ENCODE measurements at places on chromosomes 3 and 15. TPM values are rescaled to one million over a fixed set of nuclear protein-coding genes. Genes with fewer than 3 reads are reported as not detected.

DNA sequence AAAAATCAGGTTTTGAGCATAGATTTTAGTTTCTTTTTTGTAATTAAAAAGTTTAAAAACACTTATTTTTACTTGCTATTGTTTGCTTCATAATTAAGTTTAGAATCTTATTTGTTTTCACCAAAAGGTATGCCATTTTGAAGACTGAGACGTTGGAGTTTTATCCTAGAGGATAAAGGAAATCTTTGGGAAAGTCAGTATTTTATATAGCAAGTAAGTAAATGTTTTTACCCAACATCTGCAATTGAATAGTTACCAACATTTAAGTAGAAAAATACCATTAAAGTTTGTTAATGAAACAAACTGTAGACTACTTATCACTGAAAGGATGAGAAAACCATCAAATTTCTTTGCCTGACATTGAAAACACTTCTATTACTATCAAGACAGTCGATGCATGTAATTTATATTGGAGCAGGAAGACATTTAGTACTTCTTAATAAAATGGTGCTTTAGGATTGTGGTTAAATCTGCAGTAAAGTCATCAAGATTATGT is 14.0 kb upstream of the CHD2 start:
- H3K27ac ChIP-seq = peak overlapping the region; percentile 23
- peak overlapping the region; percentile 93 for H3K4me3 ChIP-seq
- H3K36me3 ChIP-seq = no peaks in the 10 kb centered on the region
- peaks cover 7% of the 10 kb centered on the region for H3K4me1 ChIP-seq
- H3K27me3 ChIP-seq = no peaks in the 10 kb centered on the region
- DNase-seq = no peak

DNA sequence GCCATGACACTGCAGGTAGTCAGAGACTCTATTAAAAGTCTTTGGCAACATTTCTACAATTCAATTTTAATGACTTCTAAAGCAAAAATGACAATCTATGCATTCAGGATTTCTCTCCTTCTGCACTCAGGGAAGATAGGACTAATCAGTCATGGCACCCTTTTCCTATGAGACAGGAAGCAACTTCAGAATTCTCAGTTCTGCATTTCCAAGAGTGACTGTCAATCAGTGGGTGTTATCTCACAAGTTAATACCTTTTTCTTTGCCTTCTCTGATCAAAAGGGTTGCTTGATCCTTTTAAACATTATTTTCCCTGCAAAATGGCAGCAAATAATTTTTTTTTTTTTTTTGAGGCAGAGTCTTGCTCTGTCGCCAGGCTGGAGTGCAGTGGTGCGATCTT is 7.8 kb upstream of the ICE2 start:
- no peaks in the 10 kb centered on the region for H3K4me1 ChIP-seq
- no peak overlapping the region for H3K4me3 ChIP-seq
- H3K27ac ChIP-seq = no peak overlapping the region
- H3K27me3 ChIP-seq = no peaks in the 10 kb centered on the region
- no peak for DNase-seq
- H3K36me3 ChIP-seq = no peaks in the 10 kb centered on the region

DNA sequence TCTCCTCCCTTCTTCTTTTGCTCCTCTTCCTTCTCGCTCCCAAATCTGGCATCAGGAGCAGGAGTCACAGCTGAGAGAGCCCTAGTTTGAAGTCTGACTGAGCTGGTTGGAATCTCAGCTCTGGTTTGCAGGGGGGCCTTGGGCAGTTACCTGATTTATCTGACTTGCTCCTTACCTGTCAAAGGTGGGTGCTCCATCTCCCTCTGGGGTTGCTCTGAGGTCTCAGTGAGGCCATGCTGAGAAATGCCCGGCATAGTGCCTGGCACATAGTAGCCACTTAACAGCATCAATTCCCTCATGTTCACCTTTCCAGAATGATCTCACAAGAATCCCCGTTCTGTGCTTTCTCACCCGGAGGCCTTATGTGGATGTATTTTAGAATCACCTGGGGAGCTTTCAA is 121.2 kb upstream of the CTDSPL start:
- no peak overlapping the region for H3K4me3 ChIP-seq
- no peak for DNase-seq
- no peak overlapping the region for H3K27ac ChIP-seq
- no peaks in the 10 kb centered on the region for H3K27me3 ChIP-seq
- H3K36me3 ChIP-seq = no peaks in the 10 kb centered on the region

Gene NOX5
- 0.05 TPM for total RNA-seq

DNA sequence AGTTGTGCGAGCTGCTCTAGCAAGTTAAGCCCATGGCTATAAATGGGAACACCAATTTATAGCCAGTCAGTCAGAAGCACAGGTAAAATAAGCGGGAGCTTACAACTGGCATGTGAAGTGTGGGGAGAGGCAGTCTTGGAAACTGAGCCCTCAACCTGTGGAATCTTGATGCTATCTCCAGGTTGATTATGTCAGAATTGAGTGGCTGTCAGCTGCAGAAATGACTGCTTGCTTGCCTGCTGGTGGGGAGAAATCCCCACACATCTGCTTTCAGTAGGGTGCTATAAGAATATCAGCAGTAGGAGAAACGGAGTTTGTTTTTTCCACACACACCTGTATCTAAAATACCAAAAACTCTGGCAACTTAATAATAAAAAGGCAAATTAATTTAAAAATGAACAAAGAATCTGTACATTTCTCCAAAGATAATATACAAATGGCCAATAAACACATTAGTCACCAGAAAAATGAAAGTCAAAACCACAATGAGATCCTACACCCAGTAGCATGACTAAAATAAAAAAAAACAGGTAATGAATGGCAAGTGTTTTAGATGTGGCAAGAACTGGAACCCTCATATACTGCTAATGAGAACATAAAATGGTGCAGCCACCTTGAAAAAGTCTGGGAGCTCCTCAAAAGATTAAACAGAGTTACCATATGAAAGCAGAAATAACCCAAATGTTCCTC is 26.0 kb upstream of the MAP4 start:
- DNase-seq = no peak
- no peaks in the 10 kb centered on the region for H3K36me3 ChIP-seq
- no peak overlapping the region for H3K27ac ChIP-seq
- H3K4me3 ChIP-seq = no peak overlapping the region
- H3K27me3 ChIP-seq = no peaks in the 10 kb centered on the region

DNA sequence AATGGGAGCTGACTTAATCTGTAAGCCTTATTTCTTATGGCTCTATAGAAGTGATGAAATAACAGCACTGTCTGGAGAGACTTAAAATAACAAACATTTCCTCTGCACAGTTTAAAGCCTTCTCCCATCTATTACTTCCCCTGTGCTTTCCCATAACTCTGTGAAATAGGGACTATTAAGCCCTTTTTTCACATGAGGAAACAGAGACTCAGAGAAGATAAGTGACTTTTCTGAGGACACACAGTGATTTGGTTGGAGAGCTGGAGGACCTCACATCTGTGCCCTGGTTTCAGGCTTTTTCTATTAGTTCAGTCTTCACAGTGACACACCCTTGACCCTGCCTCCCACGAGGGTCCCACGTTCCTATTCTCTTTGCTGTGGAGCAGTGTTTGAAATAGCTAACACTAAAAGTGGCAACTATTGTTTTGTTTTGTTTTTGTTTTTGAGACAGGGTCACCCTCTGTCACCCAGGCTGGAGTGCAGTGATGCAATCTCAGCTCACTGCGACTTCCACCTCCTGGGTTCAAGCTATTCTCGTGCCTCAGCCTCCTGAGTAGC is 82.9 kb downstream of the ST6GAL1 start:
- H3K27ac ChIP-seq = peak overlapping the region; percentile 16
- no peaks in the 10 kb centered on the region for H3K4me1 ChIP-seq
- H3K4me3 ChIP-seq = no peak overlapping the region
- H3K36me3 ChIP-seq = no peaks in the 10 kb centered on the region
- peak; percentile 12 for DNase-seq

Gene CRYGS
- 2.6 TPM for total RNA-seq

DNA sequence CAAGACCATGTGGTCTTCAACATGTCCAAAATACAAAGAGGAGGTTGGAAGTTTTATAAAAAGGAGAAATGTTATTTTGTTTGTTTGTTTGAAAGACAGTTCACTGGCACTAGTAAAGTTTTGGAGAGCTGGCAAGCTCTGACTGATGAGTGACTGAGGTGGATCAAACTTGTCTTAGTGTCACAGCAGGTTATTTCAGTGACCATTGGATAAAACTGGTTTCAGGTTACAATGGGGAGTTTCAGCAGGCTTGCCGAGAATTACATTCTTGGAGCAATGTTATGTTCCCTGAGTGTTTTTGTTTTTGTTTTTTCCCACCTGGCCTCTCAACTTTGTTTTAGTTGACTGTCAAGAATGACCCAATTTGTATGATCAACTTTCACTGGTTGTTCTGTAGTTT is 414.5 kb upstream of the ARHGEF26 start:
- H3K4me3 ChIP-seq = no peak overlapping the region
- DNase-seq = no peak
- no peaks in the 10 kb centered on the region for H3K36me3 ChIP-seq
- H3K4me1 ChIP-seq = no peaks in the 10 kb centered on the region

- H3K27ac ChIP-seq = peak overlapping the region; percentile 21
- no peaks in the 10 kb centered on the region for H3K27me3 ChIP-seq
- DNase-seq = peak; percentile 63
- H3K4me3 ChIP-seq = no peak overlapping the region
These were observed 60.0 kb downstream of the PIK3CB start for GRCh38 chr3:138774529-138775253.

Gene EIF4G1
- 263 TPM for total RNA-seq

Gene LRRIQ4
- not detected for total RNA-seq

Gene RARRES1
- total RNA-seq = 30.6 TPM

DNA sequence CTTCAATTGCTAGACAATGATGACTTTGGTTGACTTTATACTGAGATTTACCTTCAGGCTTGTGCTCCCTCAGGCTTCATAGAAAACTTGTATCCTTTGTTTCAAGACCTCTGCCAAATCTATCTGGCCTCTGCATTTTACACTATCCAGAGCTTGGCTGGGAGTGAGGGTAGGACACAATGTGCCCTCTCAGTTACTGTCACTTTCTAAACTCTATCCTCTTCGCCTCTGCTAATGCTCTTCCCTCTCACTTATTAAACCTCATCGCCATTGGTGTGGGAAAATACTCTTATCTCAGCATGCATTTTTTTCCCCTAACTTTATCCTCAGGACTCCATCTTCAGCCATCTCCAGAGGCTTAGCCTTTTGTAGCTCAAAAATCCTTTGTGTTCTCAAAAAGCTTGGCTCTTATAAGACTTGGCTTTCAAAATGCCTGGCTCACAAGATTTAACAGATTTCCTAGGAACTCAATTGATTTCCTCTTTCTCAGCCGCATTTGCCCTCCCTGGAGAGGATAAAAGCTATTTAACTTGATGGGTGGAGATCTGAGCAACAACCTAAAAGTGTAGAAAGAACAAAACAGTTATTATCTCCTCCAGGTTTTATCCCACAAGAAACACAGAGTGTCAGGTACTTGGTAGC is 28.3 kb downstream of the SUCNR1 start:
- H3K36me3 ChIP-seq = no peaks in the 10 kb centered on the region
- H3K4me1 ChIP-seq = no peaks in the 10 kb centered on the region
- H3K27me3 ChIP-seq = no peaks in the 10 kb centered on the region
- H3K27ac ChIP-seq = no peak overlapping the region
- no peak for DNase-seq
- no peak overlapping the region for H3K4me3 ChIP-seq

GRCh38 chr3:159030138-159030670 is 228.3 kb downstream of the MFSD1 start:
- no peak overlapping the region for H3K4me3 ChIP-seq
- H3K36me3 ChIP-seq = no peaks in the 10 kb centered on the region
- no peak overlapping the region for H3K27ac ChIP-seq
- H3K4me1 ChIP-seq = no peaks in the 10 kb centered on the region
- no peak for DNase-seq

Gene OSTN
- total RNA-seq = not detected

Gene PDCD6IP
- total RNA-seq = 492 TPM

- no peaks in the 10 kb centered on the region for H3K27me3 ChIP-seq
- H3K4me3 ChIP-seq = no peak overlapping the region
- DNase-seq = no peak
- H3K36me3 ChIP-seq = no peaks in the 10 kb centered on the region
- H3K27ac ChIP-seq = no peak overlapping the region
These were observed 133.2 kb downstream of the CHSY1 start for GRCh38 chr15:101118615-101119014.

Gene SLC4A7
- total RNA-seq = 20.2 TPM

GRCh38 chr3:72950801-72951200 is 45.8 kb upstream of the PPP4R2 start:
- no peaks in the 10 kb centered on the region for H3K27me3 ChIP-seq
- H3K27ac ChIP-seq = no peak overlapping the region
- no peaks in the 10 kb centered on the region for H3K36me3 ChIP-seq
- H3K4me1 ChIP-seq = no peaks in the 10 kb centered on the region

- H3K4me3 ChIP-seq = no peak overlapping the region
- H3K36me3 ChIP-seq = no peaks in the 10 kb centered on the region
- no peaks in the 10 kb centered on the region for H3K4me1 ChIP-seq
- no peak overlapping the region for H3K27ac ChIP-seq
- no peak for DNase-seq
These were observed 12.2 kb upstream of the IQCF5 start for GRCh38 chr3:51887620-51888019.

- no peaks in the 10 kb centered on the region for H3K36me3 ChIP-seq
- no peak overlapping the region for H3K27ac ChIP-seq
- no peaks in the 10 kb centered on the region for H3K27me3 ChIP-seq
These were observed 190.8 kb downstream of the PDCD6IP start for GRCh38 chr3:33989229-33989628.

DNA sequence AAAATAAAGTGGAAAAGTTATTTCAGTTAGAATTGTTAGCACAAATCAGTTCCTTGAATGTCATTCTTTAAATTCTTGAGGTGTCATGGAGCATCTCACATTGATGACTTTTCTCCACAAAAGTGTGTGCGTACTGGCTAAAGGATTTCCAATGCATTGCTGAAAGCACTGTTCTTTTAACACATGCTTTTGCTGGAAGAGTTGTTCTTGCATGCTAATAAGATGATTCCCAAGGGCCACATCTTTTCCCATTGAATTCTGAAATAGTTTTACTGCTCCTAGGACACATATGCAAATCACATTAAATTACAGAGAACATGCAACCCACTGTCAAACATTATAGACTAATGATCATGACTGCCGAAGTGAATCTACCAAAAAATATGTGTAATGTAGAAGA is 516.3 kb upstream of the CADM2 start:
- no peak overlapping the region for H3K27ac ChIP-seq
- no peak overlapping the region for H3K4me3 ChIP-seq

Gene GYG1
- total RNA-seq = 26.1 TPM

DNA sequence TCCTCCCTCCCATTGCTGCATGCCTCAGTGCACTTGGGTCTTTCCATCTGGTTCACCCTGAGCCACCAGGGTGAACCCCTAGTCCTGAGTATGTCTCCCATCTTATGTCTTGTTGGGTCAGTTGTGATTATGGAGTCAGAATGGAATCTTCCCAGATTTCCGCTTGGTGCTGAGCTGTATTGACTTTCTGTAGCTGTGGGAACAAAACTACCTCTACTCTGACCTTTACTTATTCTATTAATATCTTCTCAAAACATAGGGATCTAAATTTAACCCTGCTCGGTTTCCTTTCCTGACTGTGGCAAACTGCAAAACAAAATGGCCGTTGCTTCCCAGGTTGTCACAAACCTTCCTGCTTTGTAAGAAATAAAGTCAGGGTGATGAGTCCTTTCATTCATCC is 295.8 kb upstream of the LYSMD4 start:
- H3K27me3 ChIP-seq = no peaks in the 10 kb centered on the region
- no peak overlapping the region for H3K27ac ChIP-seq
- H3K4me1 ChIP-seq = no peaks in the 10 kb centered on the region
- no peak overlapping the region for H3K4me3 ChIP-seq
